ENCODE measurements at places on chromosomes 16 and 17. TPM values are rescaled to one million over a fixed set of nuclear protein-coding genes. Genes with fewer than 3 reads are reported as not detected.

The CDH11 gene
- not detected for total RNA-seq

The EFNB3 gene
- total RNA-seq, result not detected

The TMIGD1 gene
- total RNA-seq, result not detected

The CCL4L2 gene
- total RNA-seq, result 1.0 TPM

The CHST6 gene
- total RNA-seq, result not detected

The C16orf96 gene
- 0.30 TPM for total RNA-seq

The GJD3 gene
- not detected for total RNA-seq

The GPATCH8 gene
- 31.7 TPM for total RNA-seq

The IL34 gene
- not detected for total RNA-seq

The MYL4 gene
- total RNA-seq, result not detected

The CRYBA1 gene
- not detected for total RNA-seq

The NPB gene
- 0.19 TPM for total RNA-seq

The GRAP gene
- 8.1 TPM for total RNA-seq

The FAM171A2 gene
- total RNA-seq, result 0.12 TPM

The ASPHD1 gene
- 1.3 TPM for total RNA-seq

The NKD1 gene
- 2.6 TPM for total RNA-seq

The AURKB gene
- 243 TPM for total RNA-seq

The C1QTNF8 gene
- total RNA-seq, result not detected

The TEKT1 gene
- total RNA-seq, result not detected

The KRTAP16-1 gene
- 0.15 TPM for total RNA-seq

The DHX8 gene
- 46.2 TPM for total RNA-seq

Data from activated naive CD4-positive, alpha-beta T cell treated with anti-CD3 and anti-CD28 coated beads for 36 hours (primary cell).